ENCODE measurements at places on chromosomes 6 and 20.

DNA sequence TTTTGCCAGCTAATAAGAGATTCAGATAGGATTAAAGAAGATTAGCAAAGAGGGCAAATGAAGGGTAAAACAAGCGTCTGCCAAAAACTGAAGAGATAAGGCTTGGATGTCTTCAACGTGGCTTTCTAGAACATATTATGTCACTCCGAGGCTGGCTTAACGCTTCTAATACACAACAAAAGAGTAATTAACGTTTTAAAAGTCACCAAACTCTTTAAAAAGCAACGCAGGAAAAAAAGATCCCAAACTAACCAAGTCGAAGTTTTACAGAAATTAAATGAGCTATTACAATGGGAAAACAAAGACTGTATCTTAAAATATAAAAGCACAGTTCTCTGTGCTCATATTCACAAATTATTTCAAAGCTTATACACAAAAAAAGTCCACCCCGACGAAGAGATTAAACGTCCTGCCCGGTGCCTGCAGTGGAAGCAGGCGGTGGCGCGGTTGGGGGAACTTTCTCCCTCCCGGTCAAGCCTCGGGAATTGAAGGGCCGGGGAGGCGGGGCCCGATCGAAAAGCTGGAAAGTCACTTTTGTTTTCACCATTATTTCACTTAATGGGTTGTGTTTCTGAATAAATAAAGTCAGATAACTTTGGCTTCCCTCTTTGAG is 1.2 kb downstream of the MAK start:
- DNase-seq = no peak

- DNase-seq = no peak
Observed at GRCh38 chr20:23166563-23166962, 80.4 kb upstream of the CD93 start.

- DNase-seq = no peak
Observed at GRCh38 chr6:1709234-1709641, 99.5 kb downstream of the FOXC1 start.

- DNase-seq = no peak
Observed at GRCh38 chr6:110858016-110858415, 16.6 kb upstream of the AMD1 start.

DNA sequence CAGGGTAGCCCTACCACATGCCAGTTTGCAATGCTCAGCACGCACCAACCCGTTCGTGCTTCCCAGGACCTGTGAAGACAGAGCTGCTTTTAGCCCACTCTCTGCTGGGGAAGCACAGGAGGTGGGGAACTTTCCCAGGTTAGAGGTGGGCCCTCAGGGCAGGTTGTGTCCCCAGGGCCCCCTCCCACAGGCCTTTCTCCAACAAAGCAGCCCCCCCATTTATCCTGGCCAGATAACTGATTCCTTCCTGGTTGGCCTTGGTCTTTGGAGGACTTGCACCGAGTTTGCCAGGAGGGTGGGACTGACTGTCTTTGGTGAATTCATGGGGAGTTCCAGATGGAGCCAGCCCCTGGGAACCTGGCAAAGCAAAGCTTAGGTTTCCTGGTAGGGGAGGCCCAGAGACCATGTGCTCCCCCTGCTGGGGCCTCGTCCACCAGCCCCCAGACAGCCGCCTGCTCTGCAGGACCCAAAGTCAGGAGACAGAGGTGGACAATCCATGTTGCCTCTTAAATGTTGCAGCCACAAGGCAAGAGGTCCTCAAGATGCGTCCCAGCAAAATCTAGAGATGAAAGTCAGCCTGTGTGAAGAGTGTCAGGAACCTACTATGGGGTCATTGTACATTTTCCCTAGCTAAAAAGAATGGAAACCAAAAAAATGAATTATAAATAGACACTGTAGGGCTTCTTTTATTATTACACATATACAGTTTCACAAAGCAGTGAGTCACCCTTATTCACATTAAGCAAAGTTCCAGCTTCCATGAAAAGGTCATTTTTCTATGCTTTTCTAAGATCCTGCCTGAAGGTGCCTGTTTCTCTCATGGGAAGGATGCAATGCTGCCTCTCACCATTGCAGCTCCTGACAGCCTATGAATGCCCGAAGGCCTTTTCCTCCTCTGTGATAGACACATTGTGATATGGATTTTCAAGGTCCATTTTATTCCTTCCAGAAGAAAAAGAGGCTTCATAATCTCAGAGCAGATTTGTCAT is 497.8 kb downstream of the PREX1 start:
- DNase-seq = no peak

DNA sequence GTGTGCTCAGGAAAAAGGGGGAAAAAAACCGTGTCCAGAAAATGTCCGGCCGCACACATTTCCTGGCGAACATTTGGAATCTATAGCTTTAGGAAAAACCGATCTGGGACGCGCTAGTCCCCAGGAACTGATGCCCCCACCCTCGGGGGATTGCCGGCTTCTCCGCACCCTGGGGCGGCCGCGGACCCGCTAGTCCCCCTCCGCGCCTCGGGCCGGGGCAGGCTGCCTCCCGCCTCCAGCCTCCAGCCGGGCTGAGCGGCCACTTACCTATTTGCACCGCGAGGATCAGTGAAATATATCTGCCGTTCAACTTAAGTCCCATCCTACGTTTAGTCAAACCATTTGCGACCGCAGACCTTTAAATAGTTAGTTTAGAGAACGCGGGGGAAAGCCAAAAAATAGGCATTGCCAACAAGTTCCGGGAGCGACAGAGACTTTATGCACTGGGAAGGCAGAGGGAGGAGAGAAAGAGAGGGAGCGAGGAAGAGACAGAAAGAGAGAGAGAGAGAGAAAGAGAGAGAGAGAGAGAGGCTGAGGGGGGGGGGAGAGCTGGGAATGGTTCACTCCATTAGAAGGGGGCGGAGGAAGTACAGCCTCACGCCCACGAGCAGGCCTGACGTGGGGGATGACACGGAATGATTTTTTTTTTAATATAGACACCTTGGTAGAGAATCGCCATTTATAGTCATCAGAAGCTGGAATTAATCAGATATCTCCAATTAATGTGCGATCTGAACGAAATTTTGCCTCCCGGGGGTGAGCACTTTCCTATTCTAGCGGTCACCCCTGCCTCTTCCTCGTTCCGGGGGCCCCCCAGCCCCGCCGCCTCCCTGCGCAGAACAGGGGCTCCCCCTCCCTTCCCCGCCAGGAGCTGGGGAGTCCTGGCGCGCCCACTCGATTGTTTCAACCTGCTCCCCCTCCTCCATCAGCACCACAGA is at the start of gene NRN1:
Gene NRN1, minus strand, starts transcription at position 498 of the 938 bp plus-strand sequence. Its CDS starts 176 bp downstream, at position 322.
- no peak for DNase-seq

DNA sequence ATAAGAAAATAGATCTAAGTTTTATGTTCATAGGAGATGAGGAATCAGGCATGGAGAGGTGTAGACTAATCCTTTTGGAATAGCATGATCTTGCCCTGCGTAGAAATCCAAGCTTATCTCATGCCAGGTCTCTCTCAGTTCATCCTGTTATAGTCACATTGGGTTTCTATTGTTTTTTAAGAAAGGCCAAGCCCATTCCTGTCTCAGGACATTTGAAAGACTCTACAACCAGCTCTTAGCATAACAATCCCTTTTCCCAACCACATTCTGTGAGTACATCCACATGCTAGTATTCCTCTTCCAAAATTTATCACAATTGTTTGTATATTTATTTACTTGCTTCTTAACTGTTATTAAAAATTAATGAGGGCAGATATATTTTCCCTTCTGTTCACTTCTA is 130.3 kb downstream of the MMUT start:
- DNase-seq = no peak

- no peak for DNase-seq
Observed at GRCh38 chr20:32507998-32508774, 76.9 kb downstream of the NOL4L start.

DNA sequence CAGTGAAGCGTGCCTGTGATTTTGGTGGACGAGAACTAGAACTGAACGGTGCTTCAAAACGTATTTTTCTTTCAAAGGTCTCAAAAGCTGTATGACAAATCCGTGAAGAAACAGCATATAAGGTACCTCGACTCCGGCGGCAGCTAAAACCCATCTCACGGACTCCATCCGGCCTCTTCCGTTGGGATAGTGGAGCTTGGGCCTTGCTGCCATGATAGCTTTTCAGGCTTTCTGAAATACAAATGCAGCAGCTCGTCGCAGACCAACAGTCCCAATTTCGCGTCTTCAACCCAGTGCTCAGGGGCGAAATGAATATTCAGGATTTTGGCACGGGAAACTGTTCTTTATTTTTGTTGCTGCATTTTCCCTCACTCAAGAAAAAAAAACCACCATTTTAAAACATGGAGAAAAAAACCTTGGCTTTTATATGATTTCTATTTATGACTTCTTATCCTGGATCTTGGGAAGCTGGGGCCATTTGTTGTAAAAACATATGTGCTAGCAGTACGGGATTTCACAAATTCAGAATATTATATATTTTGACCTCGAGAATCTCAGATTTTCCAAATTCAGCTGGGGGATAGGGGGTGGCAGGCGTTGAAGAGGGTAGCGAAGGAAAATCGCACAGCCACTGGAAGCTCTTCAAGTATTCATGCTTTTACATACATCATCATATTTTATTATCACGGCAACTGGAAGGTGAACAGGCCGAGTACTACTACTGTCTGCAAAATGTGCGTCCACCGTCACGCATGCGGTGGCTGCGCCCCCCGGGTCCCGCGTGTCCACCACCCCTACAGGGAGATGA is 849 bp downstream of the GSTA4 start:
- no peak for DNase-seq

- DNase-seq = no peak
Observed at GRCh38 chr6:79694623-79695343, 63.7 kb downstream of the SH3BGRL2 start.

- DNase-seq = no peak
Observed at GRCh38 chr6:18177286-18177965, 22.2 kb downstream of the KDM1B start.

- DNase-seq = no peak
Observed at GRCh38 chr6:132491303-132491702, 21.6 kb downstream of the STX7 start.

- DNase-seq = no peak
Observed at GRCh38 chr6:162798546-162799266, 70.9 kb downstream of the PACRG start.

GRCh38 chr6:91094806-91095475 is 508.1 kb upstream of the MAP3K7 start:
- DNase-seq = no peak

- DNase-seq = no peak
Observed at GRCh38 chr20:22801528-22801927, 217.2 kb upstream of the FOXA2 start.

GRCh38 chr20:29409833-29410805 is 1847.3 kb upstream of the DEFB115 start:
- DNase-seq = peak; percentile 5

DNA sequence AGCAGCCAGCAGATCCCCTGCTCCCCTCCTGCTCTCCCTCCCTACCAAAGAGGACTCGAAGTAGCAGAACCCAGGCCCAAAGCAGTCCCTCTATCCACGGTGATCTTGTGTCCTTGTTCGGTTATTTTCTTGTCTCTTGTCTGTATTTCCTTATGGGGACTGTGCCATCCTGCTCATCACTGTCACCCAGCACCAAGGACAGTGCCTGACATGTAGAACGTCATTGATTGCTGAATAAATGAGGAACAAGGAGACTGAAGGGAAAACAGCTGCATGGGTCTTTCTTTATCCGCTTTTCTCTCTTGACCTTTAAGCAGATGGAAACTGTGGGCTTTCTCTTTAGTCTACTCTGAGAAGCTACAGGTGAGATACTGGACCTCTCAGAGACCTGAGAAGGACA is 29.4 kb upstream of the ZNF831 start:
- no peak for DNase-seq

- DNase-seq = no peak
Observed at GRCh38 chr20:46606817-46607190, 44.5 kb downstream of the SLC13A3 start.

DNA sequence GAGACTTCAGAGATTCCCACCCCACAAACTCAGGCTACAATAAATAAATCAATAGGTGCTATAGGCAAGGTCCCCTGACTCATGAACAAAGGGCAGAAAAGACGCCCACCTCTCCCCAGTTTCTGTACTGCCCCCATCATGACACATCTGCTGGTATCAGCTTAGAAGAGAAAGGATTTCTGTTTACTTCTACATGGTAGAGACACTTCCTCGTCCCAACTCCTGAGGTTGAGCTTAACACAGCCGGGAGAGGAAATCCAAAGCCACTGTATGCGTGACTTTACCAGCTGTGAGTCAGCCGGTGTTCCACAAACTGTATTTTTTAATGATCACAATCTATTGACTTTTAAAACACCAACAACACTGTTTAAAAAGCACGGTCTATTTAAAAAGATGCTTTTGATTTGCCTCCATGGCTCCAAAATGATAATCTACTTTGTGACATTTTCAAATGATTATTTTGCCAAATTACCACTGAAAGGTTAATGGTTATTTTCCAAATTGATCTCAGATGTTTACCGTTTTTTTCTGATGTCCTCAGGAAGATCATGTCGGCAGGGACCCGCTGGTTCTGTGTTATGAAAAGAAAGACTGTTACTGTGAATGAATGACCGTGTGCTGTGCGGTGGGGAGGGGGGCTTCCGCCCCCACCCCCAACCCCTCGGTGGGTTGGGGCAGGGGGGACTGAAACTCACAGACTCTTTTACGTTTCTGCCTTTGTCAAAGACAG is 72.5 kb downstream of the ATP9A start:
- DNase-seq = no peak

- DNase-seq = no peak
Observed at GRCh38 chr6:30870546-30870945, 13.8 kb upstream of the DDR1 start.

DNA sequence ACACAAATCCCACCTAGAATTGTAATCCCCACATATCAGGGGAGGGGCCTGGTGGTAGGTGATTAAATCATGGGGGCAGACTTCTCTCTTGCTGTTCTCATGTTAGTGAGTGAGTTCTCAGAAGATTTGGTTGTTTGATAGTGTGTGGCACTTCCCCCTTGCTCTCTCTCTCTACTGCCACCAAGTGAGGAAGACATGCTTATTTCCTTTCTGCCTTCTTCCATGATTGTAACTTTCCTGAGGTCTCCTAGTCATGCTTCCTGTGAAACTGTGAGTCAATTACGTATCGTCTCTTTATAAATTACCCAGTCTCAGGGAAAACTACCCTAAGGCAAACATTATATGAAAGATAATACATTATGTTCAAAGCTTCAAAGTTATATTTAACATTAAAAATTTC is 1297.5 kb upstream of the CITED2 start:
- DNase-seq = no peak

GRCh38 chr6:33112148-33112547 is 36.4 kb downstream of the HLA-DPB1 start:
- peak; percentile 22 for DNase-seq

DNA sequence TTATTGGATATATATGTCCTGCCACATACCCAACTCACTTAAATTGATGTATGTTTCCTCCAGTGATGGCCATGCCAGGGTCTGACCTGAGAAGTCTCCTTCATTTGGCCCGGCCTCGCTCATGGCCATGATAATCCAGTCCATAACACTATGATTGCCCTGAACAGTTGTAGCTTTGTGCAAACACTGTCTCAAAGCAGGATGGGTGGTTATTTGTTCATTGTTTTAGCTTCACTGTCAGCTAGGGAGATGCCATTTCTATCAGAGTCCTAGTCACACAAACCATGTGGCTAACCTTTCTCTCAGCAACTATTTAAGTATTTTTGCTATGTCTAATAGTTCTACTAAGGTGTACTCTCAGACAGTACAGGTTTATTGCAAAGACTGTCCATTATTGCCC is 47.6 kb upstream of the ZNF337 start:
- no peak for DNase-seq
